ENCODE measurements at places on chromosomes 6 and 20.

DNA sequence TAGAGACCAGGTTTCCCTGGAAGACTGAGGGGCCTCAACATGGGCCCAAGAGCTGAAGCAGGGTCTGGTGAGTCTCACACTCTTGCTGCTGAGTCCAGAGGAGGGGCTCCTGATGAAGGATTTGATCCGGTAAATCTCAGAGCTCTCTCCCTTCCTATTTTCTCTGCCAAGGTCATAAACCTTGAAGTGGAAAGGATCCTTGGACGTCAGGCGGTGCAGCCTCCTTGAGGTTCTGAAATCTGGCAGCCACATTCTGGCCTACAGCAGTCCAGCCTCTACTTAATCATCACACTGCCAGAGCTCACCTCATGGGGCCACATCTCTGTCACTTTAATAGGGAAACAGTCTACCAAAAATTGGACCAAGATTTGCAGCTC lies 24.0 kb downstream of the ACSS1 start:
- no peak for DNase-seq

DNA sequence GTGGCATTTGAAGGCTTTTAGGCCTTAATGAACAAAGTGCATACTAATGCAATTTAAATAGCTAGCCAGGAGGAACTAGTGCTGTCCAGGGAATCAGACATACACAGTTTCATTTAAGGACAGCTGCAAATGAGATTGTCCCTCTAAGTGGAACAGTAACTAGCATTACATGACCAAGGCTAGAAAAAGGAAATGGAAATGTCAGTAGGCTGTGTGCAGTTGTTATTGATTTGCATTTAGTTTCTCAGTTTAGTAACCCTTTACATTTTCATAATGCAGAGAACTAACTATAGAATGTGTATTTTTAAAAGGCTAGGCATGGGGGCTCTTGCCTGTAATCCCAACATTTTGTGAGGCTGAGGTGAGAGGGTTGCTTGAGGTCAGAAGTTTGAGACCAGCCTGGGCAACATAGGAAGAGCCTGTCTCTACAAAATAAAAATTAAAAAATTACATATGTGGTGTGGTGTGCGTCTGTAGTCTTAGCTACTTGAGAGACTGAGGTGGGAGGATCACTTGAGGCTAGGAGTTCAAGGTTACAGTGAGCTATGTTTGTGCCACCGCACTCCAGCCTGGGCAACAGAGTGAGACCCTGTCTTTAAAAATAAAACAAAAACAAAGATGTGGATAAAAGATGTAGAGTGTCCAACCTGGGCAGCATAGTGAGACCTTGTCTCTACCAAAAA lies 468.0 kb downstream of the UTRN start:
- DNase-seq: no peak

DNA sequence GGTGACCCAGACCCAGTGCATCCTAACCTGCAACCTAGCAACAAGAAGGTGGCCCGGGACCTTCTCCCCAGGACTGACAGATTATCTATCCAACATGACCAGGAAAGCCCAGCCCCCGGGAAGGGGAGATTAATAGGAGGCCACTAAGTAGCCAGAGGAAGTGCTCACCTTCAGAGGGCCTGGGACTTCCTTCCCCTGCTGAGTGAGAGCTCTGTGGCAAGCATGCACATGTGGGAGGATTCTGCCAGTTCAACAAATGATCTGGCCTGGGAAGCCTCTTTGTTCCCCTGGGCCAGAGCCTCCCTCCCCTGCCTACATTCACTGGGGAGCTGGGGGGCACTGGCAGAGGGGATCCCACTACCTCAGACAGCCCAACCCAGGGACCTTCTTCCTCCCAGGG lies 39.6 kb downstream of the SHLD1 start:
- DNase-seq: no peak

GRCh38 chr20:35619196-35620095 lies 3.8 kb downstream of the SPAG4 start:
- peak; percentile 89 for DNase-seq

DNA sequence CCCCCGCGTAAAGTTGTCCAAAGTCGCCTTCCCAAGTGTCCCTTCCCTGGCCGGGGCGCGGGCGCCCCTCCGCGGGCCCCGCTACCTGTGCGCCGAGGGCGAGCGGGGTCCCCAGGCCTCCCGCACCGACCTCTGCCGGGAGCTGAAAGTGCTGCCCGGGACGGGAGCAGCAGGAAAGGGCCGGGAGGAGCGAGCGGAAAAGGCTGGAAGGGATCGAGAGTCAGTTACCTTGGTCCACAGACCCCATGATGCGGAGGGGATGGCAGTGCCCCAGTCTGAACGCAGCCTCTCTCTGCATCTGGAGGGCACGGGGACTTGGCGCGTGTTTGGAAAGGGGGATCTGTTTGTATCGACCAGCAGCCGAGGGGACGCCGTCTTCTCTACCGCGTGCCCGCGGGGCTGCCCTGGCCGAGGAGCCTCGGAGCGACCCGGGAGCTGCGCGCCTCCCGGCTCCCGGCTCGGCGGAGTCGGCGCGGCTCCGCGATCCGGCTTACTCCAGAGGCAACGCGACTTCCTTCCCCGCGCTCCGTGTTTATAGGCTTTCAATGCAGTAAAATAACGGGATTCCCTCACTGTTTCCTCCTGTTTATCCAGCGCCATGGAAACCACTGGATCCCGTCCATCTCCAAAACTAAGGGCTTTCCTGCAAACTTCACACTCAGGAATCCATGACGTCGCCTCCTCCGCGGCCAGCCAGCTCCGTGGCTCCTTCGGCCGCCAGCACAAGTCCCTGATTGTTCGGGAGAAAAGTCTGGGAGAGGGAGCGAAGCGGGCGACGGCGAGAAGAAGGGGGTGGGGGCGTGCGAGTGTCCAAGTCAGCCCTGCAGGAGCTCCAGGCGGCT lies 20.0 kb upstream of the NFATC2 start:
- peak; percentile 74 for DNase-seq

- no peak for DNase-seq
These were observed 6.8 kb downstream of the MKKS start for GRCh38 chr20:10427060-10427692.

DNA sequence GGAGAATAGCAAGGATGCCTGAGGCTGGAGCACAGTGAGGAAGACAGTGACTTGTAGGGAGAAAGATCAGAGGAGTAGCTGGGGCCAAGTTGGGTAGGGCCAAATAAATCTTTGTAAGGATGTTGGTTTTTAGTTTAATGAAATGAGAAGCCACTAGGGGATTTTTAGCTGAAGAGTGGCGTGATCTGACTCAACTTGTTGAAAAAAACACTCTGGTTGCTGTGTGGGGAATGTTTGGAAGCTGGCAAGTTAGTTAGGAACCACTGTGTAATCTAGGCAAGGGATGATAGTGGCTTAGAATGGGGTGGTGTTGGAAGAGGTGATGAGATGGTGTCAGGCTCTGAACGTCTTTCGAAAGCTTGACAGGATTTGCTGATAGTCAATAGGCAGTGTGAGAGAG lies 176.1 kb upstream of the HDDC2 start:
- no peak for DNase-seq

GRCh38 chr6:25137916-25138232 lies 141.3 kb upstream of the CARMIL1 start:
- no peak for DNase-seq

- no peak for DNase-seq
These were observed 142.1 kb downstream of the SMOC2 start for GRCh38 chr6:168583126-168583525.

DNA sequence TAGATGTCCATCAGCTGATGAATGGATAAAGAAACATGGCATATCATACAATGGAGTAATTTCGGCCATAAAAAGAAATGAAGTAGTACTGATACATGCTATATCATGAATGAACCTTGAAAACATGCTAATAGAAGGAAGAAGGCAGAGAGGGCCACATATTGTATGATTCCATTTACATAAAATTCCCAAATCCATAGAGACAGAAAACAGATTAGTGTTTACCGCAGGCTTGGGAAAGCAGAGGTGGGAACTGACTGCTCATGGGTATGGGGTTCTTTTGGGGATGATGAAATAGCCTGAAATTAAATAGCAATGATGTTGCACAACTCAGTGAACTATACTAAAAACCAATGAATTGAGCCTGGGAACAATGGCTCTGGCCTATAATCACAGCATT lies 58.3 kb downstream of the SERAC1 start:
- no peak for DNase-seq

DNA sequence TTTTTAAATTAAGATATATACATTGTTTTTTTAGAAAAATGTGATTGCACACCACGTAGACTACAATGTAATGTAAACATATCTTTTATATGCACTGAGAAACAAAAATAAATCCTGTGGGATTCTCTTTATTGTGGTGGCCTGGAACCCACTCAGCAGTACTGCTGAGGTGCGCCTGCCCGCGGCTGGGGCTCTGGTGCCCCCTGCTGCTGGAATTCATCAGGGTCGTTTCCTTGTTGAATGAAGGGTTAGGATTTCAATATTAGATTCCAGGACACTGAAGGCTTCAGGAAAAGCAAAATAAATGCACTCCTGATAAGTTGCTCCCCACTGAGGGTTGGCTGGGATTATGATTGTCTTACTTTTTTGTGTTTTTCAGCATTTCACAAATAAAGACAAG lies 175.8 kb upstream of the GGTLC1 start:
- DNase-seq: no peak

- no peak for DNase-seq
These were observed at the start of gene HLA-G for GRCh38 chr6:29827579-29828470. Gene HLA-G (plus strand): TSS chr6:29827825. CDS start chr6:29827845, 20 bp downstream.

DNA sequence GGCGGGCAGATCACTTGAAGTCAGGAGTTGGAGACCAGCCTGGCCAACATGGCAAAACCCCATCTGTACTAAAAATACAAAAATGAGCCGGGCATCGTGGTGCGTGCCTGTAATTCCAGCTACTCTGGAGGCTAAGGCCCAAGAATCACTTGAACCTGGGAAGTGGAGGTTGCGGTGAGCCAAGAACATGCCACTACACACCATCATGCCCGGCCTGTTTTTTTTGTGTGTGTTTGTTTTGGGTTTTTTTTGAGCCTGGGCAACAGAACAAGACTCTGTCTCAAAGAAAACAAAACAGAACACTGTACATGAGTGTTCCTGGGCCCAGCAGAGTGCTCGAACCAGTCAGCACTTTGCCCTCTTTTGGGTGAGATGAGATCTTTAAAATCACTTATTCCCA lies 159.1 kb downstream of the MTHFD1L start:
- no peak for DNase-seq

DNA sequence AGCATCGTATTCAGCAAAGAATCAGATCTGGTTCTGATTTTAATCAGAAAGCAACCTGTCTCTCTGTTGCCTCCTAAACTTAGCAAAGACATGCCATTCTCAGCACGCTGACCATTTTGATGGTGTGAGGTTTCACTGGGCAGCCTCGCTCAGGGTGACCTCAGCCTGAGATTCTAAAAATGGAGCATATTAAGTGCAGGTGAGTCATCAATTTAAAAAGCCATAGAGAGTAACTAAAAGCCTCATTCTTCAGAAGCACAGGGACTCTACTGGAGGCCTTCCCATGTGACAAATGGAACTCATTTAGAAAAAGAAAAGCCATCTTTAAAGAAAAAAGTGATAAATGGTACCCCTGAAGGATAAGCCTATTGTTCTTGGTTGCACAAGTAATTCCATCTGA lies 91.3 kb downstream of the FILIP1 start:
- DNase-seq: peak; percentile 51

DNA sequence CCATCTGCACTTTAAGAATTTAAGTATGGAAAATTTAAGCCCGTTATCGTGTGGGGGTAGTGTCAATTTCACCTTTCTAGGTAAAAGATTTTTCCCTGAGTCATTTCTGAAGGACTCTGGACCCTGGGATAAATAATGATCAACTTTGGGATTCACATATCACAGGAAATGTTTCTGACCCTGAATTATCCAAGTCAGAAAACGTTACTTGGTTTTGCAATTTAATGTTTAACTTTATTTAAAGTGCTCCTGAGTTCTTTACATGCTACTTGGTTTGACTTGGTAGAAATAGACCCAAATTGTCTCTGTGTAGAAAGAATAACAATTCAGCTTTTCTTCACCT lies 1.5 kb upstream of the SLC17A3 start:
- DNase-seq: peak; percentile 63

GRCh38 chr6:71855406-71855805 lies 30.9 kb upstream of the RIMS1 start:
- DNase-seq: no peak

- no peak for DNase-seq
These were observed 45.3 kb downstream of the B4GALT5 start for GRCh38 chr20:49668181-49668877.

DNA sequence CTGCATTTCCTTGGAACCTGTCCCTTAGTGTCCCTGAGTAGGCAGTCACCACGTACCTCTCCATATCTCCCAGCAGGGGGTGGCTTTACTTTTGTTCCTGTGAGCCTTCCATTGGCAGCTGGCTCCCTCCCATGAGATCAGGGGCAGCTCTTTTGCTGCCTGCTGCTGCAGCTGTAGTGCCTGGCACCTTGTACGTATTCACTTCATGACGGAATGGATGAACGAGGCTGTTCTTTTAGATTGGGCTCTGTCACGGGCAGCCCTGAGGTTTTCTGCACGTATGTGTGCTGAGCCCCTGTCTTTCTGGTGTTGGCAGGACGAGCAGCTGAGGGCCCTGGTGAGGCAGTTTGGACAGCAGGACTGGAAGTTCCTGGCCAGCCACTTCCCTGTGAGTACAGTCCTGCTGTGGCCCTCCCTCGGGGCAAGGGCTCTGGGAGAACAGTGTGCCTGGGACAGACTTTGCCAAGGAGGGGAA lies 14.6 kb downstream of the MYBL2 start:
- no peak for DNase-seq

DNA sequence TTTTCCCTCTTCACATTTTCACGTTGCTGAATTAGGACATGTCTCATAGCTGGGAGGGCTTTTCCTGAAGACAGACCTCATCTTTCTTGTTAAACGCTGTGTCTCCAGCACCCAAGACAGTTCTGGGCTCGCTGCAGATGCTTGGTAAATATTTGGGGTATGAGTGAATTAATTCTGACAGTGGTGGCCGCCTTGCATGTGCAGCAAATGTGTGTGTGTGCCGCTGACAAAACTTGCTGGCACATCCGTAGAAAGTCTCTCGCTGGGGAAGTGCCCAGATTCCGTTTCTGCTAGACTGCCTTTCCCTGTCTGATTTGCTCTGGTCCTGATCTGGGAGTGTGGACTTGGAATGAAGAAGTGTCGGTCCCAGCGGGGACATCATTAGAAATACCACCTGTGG lies 48.2 kb upstream of the ZNFX1 start:
- DNase-seq: no peak

DNA sequence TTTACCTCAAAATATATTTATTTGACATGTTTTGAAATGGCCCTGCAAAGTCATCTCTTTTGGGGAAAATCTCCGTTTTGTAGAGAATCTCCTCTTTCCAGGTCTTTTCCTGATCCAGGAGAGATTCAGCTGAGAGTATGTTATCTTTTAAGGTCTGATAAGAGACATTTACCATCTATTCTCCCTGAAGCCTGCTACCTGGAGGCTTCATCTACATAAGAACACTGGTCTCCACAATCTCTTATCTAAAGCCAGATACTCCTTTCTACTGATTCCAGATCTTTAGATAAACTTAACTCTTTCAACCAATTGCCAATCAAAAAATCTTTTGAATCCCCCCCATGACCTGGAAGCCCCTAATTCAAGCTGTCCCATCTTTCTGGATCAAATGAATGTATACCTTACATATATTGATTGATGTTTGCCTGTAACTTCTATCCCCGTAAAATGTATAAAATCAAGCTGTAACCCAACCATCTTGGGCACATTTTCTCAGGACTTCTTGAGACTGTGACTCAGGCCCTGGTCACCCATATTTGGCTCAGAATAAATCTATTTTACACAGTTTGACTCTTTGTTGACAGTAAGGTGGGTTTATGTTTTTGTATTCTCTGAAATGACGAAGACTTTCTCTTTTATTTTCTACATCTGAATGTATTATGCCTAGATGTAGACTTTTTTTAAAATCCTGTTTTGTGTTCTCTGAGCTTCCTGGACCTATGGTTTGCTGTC lies 95.5 kb downstream of the ECT2L start:
- DNase-seq: no peak

GRCh38 chr20:39136798-39137197 lies 174.7 kb downstream of the DHX35 start:
- no peak for DNase-seq
